Activated naive CD4-positive, alpha-beta T cell (primary cell): ENCODE measurements at places on chromosomes 16 and 17.

- no peak for DNase-seq
Measured at GRCh38 chr16:296276-296675, 13.3 kb downstream of the PDIA2 start.

- no peak for DNase-seq
Measured at GRCh38 chr16:57356547-57356946, 2.0 kb upstream of the CCL22 start.

GRCh38 chr17:38702916-38703741, 1.9 kb upstream of the MLLT6 start:
- DNase-seq = no peak

DNA sequence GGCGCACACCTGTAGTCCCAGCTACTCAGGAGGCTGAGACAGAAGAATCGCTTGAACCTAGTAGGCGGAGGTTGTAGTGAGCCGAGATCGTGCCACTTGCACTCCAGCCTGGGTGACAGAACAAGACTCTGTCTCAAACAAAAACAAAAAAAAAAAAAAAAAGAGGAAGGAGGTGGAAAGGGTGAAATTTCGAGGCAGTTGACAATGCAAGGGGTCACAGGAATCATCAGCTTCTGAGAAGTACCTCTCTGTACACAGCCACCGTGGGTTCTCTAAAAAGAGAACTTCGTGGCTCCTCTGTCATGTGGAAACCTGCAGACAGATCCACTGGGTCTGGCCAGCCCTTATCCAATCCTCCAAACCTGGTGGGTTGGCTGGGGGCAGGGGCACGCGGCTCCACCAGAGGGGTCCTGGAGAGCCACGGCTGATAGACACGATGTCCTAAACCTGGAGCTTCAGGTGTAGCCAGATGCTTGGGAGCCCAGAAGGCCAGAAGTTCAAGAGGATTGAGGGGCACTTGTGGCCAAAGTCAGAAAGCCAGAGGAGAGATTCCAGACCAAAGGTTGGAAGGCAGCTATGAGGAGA, 540 bp upstream of the CD300LF start:
- DNase-seq = no peak

- no peak for DNase-seq
Measured at GRCh38 chr16:85062323-85062722, 34.7 kb downstream of the KIAA0513 start.

DNA sequence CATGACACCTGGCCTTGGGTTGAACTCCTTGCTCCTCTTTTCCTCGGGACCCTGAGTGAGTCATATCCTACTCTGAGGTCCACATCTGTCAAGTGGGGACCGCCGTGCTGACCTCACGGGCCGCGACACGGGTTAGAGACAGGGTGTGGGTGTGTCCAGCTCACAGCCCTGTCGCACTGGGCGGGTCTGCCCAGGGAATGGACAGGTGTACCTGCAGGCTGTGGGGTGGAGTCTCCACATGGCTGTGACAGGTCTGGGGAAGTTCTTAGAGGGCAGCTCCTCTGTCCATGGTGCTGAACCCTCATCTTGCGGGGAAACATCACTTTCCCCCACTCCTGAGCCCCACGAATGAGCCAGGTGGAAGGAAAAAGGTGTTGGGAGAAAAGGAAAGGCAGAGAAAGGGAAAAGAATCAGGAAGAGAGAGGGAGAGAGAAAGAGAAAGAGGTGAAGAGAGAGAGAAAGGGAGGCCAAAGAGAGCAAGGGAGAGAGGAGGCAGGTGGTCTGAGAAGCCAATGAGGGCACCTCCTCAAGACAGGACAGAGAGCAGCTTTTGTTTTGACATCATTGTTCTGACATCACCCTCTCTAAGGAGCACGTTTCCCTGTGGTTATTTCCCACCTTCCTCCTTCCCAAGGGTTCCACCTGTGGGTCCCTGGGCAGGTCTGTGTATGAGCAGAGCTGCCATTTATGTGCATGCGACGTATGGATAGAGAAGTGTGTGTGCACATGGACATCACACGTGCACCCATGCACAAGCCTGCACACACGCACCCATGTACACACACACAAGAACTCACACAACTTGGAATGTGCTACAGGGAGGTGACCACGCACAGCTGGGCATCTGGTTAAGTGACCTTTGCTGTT, 32.6 kb upstream of the CBFA2T3 start:
- no peak for DNase-seq

GRCh38 chr16:35425270-35425669, 1965.9 kb downstream of the TP53TG3F start:
- DNase-seq = no peak

GRCh38 chr16:68202091-68202519, 33.8 kb downstream of the ESRP2 start:
- DNase-seq = no peak

DNA sequence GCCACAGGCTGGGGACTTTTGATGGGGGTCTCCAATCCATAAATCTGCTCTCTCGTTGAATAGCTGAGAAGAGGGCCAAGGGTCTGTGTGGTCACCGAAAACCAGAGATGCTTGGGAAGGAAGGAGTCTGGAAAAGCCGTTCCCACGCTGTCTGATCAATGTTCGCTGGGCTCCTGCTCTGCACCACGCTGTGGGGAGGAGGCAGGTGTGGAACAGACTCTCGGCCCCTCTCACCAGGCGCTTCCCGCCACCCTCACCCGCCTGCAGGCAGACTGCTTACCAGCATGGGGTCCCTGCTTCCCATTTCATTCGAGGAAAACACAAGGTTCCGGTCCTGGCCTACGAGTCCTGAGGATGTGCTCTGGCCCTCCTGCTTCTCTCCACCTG, 702 bp upstream of the ALDH3A1 start:
- DNase-seq = no peak

- no peak for DNase-seq
Measured at GRCh38 chr16:13231365-13231764, 330.0 kb downstream of the SHISA9 start.

- DNase-seq = no peak
Measured at GRCh38 chr16:48295488-48296281, 48.3 kb upstream of the ABCC11 start.

GRCh38 chr17:76700617-76701470, 9.9 kb downstream of the MXRA7 start:
- no peak for DNase-seq

- DNase-seq = no peak
Measured at GRCh38 chr17:1957037-1957436, 68.1 kb downstream of the RTN4RL1 start.

DNA sequence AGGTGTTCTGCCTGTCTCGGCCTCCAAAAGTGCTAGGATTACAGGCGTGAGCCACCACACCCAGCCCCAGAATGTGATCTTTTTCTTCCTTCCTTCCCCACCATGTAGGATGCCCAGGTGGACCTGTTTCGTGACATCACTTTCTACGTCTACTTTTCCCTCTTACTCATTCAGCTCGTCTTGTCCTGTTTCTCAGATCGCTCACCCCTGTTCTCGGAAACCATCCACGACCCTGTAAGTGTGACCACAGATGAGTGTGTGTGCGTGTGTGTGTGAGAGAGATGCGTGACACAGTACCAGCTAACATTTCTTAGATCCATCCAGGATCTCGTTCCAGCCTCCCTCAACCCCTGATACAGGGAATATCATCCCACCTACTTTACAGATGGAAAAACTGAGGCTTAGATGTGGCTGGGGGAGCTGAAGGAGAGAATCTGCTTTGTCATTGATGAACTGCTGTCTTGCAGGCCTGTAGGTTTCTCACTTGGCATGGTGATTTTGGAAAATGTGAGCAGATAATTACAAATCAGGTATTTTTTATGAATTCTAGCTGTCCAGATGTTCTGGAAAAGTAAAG, 67.1 kb downstream of the ABCC1 start:
- no peak for DNase-seq
